ENCODE measurements at places on chromosomes 1 and 21. TPM values are rescaled to one million over a fixed set of nuclear protein-coding genes. Genes with fewer than 3 reads are reported as not detected.

DNA sequence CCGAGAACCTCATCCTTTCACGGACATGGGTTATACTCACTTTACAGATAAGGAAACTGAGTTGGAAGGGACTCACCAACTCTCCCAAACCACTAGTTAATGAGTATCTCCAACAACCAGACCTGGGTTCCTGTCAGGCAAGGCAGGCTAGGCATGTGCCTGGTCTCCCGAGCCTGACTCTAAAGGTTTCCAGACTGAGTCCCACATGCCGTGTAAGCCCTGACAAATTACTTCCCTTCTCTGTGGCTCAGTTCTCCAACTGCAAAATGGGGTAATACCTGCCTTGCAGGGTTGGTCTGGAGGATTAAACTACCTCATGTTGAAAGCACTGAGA, 34.3 kb downstream of the SSBP3 start:
- H3K4me3 ChIP-seq: no peak overlapping the region
- peaks cover 7% of the 10 kb centered on the region for H3K36me3 ChIP-seq
- H3K27ac ChIP-seq: no peak overlapping the region
- no peak for DNase-seq
- H3K27me3 ChIP-seq: no peaks in the 10 kb centered on the region
- peaks cover 12% of the 10 kb centered on the region for H3K4me1 ChIP-seq

GRCh38 chr1:22812092-22812880, 101.6 kb downstream of the EPHB2 start:
- DNase-seq: no peak
- H3K4me1 ChIP-seq: no peaks in the 10 kb centered on the region
- no peaks in the 10 kb centered on the region for H3K27me3 ChIP-seq
- H3K27ac ChIP-seq: no peak overlapping the region

GRCh38 chr1:12314333-12314903, 84.6 kb downstream of the VPS13D start:
- peaks cover 88% of the 10 kb centered on the region for H3K36me3 ChIP-seq
- H3K27ac ChIP-seq: no peak overlapping the region
- no peaks in the 10 kb centered on the region for H3K4me1 ChIP-seq
- no peak overlapping the region for H3K4me3 ChIP-seq
- H3K27me3 ChIP-seq: no peaks in the 10 kb centered on the region

Gene LEFTY2
- polyA plus RNA-seq: not detected

DNA sequence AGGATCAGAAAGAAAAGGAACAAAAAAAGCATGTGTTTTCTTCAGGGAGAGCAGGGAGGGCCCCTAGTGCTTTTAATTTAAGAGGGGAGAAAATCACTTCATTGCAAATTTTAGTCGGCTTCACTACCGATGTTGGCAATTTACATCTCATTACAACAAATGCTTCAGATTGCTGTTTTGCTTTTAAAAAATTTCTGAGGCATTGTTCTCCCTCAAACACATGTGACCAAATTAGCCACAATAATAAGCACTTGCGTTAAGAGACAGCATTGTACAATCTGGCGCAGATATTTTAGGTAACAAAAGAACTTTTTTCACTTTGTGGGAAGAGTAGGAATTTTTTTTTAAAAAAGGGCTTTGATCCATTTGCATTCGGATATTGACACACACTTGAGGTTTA, 29.8 kb downstream of the BEND5 start:
- DNase-seq: no peak
- no peak overlapping the region for H3K4me3 ChIP-seq
- no peak overlapping the region for H3K27ac ChIP-seq
- no peaks in the 10 kb centered on the region for H3K27me3 ChIP-seq

- no peak overlapping the region for H3K4me3 ChIP-seq
- H3K36me3 ChIP-seq: no peaks in the 10 kb centered on the region
- H3K4me1 ChIP-seq: no peaks in the 10 kb centered on the region
Observed at GRCh38 chr21:24208562-24209260, 1398.6 kb downstream of the MRPL39 start.

DNA sequence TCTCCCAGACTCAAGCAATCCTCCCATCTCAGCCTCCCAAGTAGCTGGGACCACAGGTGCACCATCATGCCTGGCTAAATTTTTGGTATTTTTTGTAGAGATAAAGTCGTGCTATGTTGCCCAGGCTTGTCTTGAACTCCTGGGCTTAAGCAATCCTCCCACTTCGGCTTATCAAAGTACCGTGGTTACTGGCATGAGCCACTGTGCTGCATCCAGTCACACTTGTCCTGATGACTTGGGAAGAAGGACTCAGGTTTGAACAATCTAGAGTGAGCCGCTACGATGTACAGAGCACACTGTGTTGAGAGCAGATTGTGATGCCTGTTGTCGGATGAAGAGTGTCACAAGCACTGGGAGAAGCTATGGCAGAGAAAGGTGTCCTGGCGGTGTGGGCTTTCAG, 27.2 kb downstream of the RNF187 start:
- no peak for DNase-seq
- no peak overlapping the region for H3K27ac ChIP-seq
- H3K4me3 ChIP-seq: no peak overlapping the region
- H3K4me1 ChIP-seq: no peaks in the 10 kb centered on the region

Gene TRIM62
- 6.5 TPM for polyA plus RNA-seq

DNA sequence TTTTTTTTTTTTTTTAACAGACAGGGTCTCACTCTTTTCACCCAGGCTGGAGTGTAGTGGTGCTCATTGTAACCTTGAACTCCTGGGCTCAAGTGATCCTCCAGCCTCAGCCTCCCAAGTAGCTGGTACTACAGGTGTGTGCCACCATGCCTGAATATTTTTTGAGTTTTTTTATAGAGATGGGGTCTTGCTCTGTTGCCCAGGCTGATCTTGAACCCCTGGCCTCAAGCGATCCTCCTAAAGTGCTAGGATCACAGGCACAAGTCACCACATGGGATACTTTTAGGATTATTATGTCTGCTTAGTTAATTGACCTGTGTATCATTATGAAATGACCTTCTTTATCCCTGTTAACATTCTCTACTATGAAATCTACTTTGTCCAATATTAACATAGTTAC, 38.0 kb downstream of the RASSF5 start:
- no peak overlapping the region for H3K27ac ChIP-seq
- H3K27me3 ChIP-seq: no peaks in the 10 kb centered on the region
- no peak for DNase-seq
- peaks cover 7% of the 10 kb centered on the region for H3K4me1 ChIP-seq
- H3K4me3 ChIP-seq: no peak overlapping the region

DNA sequence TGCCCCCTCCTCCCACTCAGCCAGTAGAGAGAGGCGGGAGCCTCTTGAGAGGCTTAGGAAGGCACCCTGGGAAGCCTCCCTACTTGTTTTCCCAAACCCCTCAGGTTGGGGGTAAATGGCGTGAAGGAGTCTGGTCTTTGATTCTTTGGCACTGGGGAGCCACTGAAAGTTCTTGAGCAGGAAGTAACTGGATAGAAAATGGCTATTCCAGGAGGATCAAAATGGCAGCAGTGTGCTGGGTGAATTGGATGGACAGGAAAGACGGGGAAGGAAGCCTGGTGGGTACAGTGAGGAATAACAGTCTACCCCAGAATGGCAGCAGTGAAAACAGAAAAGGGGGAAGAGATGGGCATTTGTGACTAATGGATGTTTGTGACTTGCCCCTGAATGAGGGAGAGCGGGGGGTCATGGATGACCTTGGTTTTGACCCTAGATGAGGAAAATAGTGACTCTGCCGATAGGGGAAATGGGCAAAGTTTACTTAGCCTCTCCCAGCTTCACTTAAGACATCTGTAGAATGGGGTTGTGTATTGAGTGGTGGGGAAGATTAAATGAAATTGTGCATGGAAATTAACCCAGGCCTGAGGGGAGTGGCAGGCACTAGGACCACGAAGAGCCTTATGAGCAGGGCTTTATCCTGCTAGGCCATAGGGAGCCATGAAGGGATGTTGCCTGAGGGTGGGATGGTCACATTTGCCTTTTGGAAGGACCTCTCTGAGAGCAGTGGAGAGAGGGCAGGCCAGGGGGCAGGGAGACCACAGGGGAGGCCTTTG, 32.7 kb downstream of the TMEM51 start:
- no peaks in the 10 kb centered on the region for H3K4me1 ChIP-seq
- H3K27ac ChIP-seq: no peak overlapping the region
- no peak for DNase-seq

DNA sequence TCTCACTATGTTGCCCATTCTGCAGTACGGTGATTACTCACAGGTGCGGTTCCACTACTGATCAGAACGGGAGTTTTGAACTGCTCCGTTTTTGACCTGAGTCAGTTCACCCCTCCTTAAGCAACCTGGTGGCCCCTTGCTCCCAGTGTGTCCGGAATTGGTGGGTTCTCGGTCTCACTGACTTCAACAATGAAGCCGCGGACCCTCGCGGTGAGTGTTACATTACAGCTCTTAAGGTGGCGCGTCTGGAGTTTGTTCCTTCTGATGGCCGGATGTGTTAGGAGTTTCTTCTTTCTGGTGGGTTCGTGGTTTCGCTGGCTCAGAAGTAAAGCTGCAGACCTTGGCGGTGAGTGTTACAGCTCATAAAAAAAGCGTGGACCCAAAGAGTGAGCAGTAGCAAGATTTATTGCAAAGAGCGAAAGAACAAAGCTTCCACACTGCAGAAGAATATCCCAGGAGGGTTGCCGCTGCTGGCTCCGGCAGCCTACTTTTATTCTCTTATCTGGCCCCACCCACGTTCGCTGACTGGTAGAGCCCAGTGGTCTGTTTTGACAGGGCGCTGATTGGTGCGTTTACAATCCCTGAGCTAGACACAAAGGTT, 17.6 kb upstream of the PARP1 start:
- peaks cover 14% of the 10 kb centered on the region for H3K4me1 ChIP-seq
- peak overlapping the region; percentile 70 for H3K4me3 ChIP-seq
- DNase-seq: no peak

GRCh38 chr1:59502009-59502691, 205.3 kb downstream of the FGGY start:
- H3K27ac ChIP-seq: no peak overlapping the region
- H3K36me3 ChIP-seq: no peaks in the 10 kb centered on the region
- H3K4me3 ChIP-seq: no peak overlapping the region
- no peaks in the 10 kb centered on the region for H3K27me3 ChIP-seq

Measured in CD4-positive, CD25-positive, alpha-beta regulatory T cell (primary cell).